ENCODE measurements at places on chromosomes 7 and 10. TPM values are rescaled to one million over a fixed set of nuclear protein-coding genes. Genes with fewer than 3 reads are reported as not detected.
A peak's percentile ranks its signal among the peaks of the same experiment; 100 is the strongest.

DNA sequence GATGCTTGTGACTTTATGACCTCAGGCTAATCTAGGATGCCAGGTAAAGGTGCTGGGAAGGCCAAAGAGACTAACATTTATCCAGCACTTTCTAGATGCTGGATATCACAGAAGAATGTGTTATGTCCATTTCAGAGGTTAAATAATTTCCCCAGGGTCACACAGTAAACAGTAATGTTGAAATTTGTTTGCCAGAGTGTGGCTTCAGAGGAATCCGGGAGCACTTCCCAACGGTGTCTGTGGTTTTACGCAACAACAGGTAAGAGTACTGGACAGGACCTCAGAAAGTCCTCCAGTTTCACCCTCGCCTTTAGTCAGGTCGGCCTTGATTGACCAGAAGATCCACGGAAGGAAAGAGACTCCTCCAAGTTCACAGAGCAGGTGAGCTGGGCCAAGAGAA lies 1.7 kb downstream of the SHTN1 start:
- DNase-seq = no peak

DNA sequence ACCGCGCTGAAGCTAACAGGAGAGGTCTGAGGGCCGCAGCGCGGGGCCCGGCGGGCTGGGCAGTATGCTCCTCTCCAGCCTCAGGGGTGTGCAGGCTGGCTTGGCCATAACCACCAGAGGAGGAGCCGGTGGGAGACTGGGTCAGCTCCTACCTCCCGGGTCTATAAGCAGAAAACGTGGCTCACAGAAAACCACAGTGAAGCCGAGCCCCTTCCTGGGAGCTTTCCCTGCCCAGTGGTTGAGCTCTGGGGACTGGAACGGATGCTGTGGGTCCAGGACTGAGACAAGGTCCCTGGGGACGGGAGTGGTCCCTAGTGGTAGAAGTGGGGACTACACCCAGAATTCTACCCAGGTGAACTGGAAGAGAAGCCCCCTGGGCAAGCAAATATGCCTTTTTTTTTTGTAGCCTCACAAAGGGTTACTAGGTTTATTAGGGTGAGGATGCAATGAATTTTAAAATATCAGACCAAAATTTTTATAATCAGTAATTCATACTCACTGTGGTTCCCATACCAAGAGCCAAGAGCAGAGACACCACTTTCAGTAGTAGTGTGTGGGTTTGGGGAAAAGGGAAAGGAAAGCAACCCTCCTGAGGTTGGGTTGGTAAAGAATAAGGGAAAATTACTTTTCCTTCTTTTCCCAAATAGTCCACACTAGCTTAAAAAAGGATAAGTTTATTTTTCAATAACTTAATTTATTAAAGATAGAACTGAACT lies 67.9 kb upstream of the PRKCQ start:
- DNase-seq = peak; percentile 10

PRTFDC1 gene
- 11.4 TPM for total RNA-seq

DNA sequence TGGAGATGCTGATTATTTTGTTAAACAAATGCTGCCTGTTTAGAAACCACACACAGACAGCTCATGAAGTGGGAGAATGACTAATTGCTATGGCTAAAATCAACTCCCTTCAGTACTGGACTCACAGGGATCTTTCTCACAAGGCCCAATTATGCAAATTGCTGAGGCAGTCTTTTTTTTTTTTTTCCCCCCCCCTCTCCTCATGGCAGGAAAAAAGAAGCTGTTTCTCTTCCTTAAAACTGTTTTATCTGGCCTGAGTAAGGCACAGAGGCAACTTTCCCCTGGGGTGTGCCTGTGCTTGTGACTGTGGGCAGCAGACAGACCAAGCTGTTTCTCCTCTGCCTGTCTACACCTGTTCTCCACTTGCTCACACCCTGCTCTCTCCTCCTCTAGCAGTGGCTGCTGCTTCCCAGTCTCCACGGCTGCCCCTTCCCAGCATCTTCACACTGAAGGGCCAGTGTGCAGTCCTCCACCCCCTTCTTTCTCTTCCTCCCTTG lies 65.4 kb upstream of the STEAP1B start:
- no peak for DNase-seq

DNA sequence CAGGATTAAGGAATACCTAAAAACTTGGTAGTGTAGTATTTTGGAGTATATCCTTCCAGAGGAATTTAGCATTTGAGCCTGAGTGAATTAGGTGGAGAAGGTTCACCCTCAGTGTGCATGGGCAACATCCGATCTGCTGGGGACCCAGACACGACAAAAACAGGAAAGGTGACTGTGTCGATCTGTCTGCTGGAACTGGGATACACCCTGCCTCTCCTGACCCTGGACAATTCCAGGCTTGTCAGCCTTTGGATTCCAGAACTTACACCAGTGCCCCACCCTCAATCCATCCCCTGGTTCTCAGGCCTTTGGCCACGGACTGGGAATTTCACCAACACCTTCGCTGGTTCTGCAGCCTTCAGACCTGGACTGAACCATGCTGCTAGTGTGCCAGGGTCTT lies 41.9 kb downstream of the PTPRE start:
- no peak for DNase-seq

DNA sequence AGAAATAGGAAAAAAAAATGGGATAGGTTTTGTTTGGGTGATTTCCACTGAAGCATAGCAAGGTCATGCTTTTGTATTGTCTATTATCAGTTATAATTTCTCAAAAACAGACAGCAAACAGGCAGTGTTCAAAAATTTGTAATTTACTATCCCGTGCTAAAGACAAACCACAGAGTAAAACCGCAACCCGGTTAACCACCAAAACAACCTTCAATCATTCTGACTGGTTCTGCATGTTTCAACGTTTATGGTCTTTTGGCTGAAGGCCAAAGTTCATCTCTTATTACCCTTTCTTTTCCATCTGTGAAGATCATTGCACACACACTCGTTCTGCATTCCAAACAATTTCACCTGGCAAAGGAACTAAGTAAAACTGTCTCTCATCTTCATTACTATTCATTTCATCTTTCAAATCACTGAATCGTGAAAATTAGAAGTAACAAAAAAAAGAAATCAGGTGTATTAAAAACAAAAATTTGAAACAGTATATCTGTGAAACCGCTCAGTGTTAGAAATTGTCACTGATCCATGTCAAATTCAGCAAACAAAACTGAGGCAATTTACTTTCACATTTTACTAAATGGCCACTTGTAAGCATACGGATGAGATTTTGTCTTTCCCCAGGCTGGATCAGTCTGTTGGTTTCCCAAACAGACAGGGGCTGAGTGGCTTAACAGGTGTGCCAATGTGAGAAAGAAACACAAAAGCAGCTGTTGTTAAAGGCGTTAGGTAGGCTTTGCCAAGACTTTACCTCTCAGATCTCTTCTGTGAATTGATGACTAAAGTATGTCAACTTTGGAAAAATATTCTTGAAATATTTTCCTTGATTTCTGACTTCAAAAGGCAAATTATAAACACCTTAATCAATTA lies 539.6 kb downstream of the CNTNAP2 start:
- no peak for DNase-seq

- DNase-seq = no peak
Measured at GRCh38 chr10:131013281-131013912, 298.1 kb downstream of the TCERG1L start.

SAMD9 gene
- 6.2 TPM for total RNA-seq

DNA sequence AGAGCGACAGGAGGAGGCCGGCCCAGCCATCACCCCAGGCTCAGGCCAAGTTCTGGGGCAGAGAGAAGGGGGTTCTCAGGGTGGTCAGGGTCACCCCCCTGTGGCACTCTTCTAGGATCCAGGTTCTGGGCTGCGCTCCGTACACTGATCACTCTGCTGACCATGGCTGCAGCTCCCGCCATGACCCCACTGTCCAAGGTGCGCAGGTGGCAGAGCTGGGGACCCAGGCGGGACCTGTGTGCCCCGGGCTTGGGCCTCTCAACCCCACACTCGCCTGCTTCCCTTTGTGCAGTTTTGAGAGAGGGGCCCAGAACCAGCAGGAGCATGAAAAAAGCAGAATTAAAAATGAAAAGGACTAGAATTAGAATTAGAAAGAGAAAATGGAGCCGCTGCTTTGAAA lies 227.1 kb downstream of the FANK1 start:
- DNase-seq = no peak

DNA sequence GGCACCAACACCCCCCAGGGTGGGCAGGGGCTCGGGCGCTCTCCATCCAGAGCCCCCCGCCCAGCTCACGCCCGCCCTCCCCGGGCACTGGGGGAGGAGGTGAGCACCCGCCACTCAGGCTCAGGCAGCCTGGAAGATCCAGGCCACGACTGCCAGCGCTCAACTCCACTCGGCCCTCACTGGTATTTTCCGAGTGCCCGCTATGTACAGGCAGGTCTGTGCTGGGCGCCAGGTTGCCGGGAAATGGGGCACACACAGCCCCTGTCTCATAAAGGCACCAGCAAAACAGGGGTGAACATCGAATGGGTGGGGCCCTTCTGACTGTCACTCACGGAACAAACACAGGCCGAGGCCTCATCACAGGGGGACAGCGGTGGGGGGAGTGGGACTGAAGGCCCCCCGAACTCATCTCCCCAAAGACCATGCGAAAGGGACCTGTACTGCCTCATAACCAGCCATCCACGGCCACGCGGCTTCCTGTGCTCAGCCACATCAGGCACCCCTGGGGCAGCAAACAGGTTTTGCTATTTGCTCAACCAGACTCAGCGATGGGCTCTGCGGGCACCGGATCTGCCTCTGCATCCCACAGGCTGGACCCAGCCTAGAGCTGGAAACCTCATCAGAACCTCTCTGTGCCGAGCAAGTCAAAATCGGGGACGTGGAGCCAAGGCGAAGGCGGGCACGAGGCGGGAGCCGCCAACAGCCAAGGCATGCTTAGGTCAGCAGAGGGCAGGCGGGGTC lies 98.7 kb upstream of the DNAAF5 start:
- DNase-seq = no peak

GRCh38 chr7:68706291-68706690 lies 892.0 kb upstream of the AUTS2 start:
- no peak for DNase-seq

DNA sequence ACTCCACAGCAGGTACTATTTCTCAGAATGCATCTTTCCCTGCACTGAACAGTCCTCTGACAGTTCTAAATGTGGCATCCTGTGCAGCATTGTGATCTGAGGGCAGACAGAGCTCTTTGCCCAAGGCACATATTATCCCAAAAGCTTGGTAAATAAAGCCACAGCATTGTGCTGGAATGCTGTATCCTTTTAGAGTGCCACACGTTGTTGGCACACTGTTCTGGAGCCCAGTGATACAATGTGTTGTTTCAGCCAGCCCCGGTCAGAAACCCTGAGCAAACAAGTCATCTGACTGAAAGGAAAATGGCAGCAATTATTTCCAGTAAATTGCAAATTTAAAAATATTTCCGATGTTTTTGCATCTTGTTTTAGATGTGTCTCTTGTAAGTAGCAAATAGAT lies 45.4 kb downstream of the NAMPT start:
- no peak for DNase-seq

- no peak for DNase-seq
Measured at GRCh38 chr10:78248651-78249464, 215.2 kb downstream of the RPS24 start.

FAM24B gene
- 0.92 TPM for total RNA-seq
